Stimulated activated CD4-positive, alpha-beta T cell treated with anti-CD3 and anti-CD28 coated beads, Interleukin-12 subunit alpha, Interleukin-12 subunit beta, amount 100 ng/mL, for 4 hours (primary cell): ENCODE measurements at places on chromosomes 13 and 19.

DNA sequence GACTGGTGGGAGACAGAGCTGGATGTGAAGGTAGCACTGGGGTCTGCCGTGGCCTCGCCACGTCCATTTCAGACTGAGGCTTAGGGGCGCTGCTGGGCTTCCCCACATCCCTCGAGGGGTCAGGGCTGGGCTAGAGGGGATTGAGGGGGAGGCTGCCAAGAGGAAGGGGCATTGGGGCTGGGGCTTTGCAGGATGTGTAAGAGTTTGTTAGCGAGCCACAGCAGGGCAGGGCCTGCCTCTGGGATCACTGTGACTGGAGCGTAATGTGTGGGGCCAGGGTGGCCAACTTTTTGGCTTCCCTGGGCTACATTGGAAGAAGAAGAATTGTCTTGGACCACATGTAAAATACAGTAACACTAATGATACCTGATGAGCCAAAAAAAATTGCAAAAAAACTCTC, 14.1 kb downstream of the ARID3A start:
- DNase-seq = no peak

DNA sequence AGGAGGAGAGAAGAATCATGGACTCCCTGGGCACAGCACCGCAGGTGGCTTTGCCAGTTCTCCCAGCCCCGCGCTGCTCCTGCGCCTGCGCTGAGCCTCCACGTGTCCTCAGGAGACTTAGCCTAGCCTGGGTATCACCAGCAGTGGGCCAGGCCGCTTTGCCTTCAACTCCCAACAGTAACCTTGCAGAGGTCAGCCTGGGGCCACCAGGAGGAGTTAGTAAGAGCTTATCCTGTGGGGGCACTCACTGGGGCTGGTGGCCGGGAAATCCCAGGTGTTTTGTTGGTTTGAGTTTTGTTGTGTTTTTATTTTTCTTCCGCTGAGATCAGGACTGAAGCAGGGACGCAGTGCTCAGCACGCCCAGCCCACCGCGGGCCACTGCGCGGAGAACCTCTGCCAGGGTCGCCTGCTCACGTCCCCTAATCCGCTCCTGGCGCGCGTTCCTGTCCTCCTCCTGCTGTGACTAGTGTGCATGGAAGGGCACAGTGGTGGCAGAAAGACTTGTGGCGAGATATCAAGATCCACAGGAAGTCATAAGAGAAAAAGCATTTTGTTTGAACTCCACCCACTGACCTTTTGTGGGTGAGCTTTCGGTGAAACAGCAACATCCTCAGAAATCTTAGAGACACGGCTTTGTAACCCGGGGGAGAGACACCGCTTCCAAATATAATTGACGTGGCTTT, 207.4 kb upstream of the RFC3 start:
- peak; percentile 37 for DNase-seq

DNA sequence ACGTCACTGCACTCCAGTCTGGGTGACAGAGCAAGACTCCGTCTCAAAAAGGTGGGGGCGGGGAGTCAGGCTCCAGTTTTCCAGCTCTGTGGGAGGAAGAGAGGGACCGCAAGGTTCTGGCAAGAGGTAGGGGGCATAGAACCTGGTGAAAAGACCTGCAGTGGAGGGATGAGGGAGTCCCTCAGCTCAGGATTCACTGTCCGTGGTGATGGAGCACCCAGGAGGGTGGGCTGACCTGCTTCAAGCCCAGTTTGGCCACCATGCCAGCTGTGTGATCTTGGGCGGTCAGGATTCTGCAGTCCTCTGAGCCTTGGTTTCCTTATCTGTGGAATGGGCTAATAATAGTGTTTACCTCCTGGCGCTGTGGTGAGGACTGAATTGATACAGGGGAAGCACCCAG, 21.2 kb downstream of the SLC8A2 start:
- DNase-seq = no peak

DNA sequence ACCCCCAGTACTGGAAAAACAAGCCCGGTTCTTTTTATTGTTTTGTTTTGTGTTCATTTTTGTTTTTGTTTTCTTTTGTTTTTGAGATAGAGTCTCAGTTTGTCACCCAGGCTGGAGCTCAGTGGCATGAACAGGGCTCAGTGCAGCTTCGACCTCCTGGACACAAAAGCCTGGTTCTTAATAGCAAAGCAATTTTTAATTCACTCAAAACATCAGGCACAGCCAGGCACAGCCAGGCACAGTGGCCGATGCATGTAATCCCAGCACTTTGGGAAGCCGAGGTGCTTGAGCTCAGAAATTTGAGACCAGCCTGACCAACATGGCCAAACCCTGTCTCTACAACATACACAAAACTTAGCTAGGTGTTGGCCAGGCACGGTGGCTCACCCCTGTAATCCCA, 30.7 kb downstream of the INSR start:
- no peak for DNase-seq

DNA sequence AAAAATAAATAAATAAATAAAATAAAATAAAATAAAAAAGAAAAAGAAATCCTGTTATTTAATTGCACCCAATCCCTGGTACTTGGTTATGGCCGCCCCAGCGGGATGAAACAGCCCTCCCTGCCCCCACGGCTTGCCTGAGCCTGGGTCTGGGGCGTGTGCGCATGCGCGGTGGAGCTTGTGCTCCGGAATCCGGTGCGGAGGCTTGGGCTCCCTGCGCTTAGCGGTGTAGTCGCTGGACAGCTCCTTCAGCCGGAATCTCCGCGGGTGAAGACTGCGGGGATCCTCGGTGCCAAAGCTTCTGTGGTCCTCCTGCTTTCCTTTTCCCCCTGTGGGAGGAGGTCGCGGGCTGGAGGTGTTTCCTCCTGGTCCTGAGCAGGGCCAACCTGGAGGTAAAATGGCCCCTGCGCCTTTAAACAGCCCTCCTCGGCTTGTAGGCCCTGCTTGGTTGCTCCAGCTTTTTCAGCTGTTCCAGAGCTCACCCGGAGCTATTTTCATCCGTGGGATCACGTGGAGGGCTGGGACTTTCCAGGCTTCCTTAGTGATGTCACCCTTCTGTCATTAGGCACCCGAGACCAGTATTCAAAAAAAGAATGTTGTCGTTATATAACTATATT, at the start of gene PLA2G4C:
PLA2G4C (minus strand) TSS at position 468 of the 617 bp plus-strand sequence. CDS start 4,288 bp downstream, outside the sequence.
- DNase-seq = peak; percentile 86

GRCh38 chr13:42043676-42044075, 4.8 kb upstream of the DGKH start:
- DNase-seq = no peak

GRCh38 chr19:50333737-50334617, 4.8 kb upstream of the KCNC3 start:
- peak; percentile 84 for DNase-seq

DNA sequence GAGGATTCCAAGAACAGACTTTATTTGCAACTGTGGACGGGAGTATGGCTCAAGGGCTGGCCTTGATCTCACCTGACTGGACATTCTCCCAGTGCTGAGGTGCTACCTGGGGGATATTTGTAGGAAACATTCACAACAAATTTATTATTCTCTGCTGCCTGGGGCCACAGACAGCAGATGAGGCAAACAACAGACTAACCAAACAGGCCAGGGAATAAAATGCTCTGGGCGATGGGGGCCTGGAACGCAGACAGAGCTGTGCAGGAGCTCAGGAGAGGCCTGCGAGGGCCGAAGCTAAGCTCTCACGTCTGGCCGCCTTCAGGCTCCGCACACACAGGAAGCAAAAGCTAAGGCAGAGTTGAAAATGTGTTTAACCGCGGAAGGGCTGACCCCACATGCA, 7.8 kb downstream of the PLPP2 start:
- no peak for DNase-seq

- DNase-seq = no peak
Measured at GRCh38 chr19:41298348-41298964, 11.5 kb upstream of the CCDC97 start.

- DNase-seq = no peak
Measured at GRCh38 chr19:6164906-6165531, 29.6 kb downstream of the ACSBG2 start.

GRCh38 chr19:8641908-8642547, 11.6 kb downstream of the NFILZ start:
- DNase-seq = no peak

- no peak for DNase-seq
Measured at GRCh38 chr13:66887088-66887487, 343.0 kb downstream of the PCDH9 start.

DNA sequence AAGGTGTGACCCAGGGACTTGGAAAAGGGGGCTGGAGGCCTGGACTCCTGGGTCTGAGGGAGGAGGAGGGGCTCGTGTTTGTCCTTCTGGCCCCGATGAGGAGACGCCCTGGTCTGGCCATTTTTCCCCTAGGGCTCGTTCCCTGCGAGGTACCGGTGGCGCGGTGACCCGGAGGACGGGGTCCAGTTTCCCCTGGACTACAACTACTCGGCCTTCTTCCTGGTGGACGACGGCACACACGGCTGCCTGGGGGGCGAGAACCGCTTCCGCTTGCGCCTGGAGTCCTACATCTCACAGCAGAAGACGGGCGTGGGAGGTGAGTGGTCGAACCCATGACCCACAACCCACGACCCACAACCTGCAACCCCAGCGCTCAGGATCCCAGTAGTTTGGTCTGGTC, 10.8 kb downstream of the TRPM4 start:
- no peak for DNase-seq

GRCh38 chr19:58380037-58380661, 681 bp downstream of the ZNF837 start:
- no peak for DNase-seq

DNA sequence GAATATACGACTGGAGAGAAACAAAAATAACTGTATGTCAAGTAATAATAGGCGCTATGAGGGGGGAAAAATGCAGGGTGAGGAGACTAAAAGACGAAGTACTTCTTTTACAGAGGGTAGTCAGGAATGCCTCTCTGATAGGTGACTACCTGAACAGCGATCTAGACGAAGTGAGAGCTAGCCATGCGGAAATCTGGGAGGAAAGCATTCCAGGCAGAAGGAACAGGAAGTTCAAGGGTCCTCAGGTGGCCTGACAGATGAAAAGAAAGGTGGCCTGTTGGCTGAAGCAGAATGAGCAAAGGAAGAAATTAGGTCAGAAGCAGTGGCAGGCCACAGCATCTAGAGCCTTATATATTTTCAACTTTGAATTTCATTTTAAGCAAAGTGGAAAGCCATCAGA, 13.3 kb downstream of the ZDHHC20 start:
- DNase-seq = no peak
